Gastroesophageal sphincter (tissue), 4 donors: ENCODE measurements at places on chromosomes 2 and 18. TPM values are rescaled to one million over a fixed set of nuclear protein-coding genes. Genes with fewer than 3 reads are reported as not detected.

The SIX2 gene
- total RNA-seq: 1.5 TPM

The LMAN1 gene
- total RNA-seq: 64.0 TPM

The ANKZF1 gene
- total RNA-seq: 24.3 TPM

The ZNF385B gene
- 4.9 TPM for total RNA-seq

The C2orf15 gene
- not detected for total RNA-seq

The INHA gene
- 1.8 TPM for total RNA-seq

The MXD1 gene
- 10.5 TPM for total RNA-seq
